ENCODE measurements at places on chromosomes 3 and 15. TPM values are rescaled to one million over a fixed set of nuclear protein-coding genes. Genes with fewer than 3 reads are reported as not detected.

GRCh38 chr3:69081583-69082262 is 1.6 kb upstream of the UBA3 start:
- H3K27ac ChIP-seq = peak overlapping the region; percentile 92
- no peaks in the 10 kb centered on the region for H3K27me3 ChIP-seq
- no peak for DNase-seq
- no peak overlapping the region for H3K4me3 ChIP-seq

TM4SF1 gene
- total RNA-seq = 195 TPM

LRRN1 gene
- 7.8 TPM for total RNA-seq

GRCh38 chr3:106206146-106206545 is 337.3 kb upstream of the CBLB start:
- H3K36me3 ChIP-seq = no peaks in the 10 kb centered on the region
- H3K27me3 ChIP-seq = no peaks in the 10 kb centered on the region
- H3K27ac ChIP-seq = no peak overlapping the region

DNA sequence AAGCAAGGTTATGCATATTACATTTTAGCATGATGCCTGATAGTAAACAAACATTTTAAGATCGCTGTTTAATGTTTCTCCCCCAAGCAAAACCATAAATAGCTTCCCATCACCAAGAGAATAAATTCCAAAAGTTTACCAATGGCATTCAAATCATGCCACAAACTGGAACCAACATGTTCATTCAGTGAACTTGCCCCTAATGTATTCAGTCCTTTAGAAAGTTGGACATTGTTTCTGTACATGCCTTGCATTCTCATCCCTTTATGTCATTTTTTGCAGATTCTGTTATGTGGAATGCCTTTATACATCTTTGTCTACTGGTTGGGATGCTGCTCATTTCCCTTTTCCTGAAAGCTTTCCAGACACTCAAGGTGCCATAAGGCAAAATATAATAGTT is 105.5 kb downstream of the PYDC2 start:
- no peaks in the 10 kb centered on the region for H3K27me3 ChIP-seq
- no peak overlapping the region for H3K4me3 ChIP-seq
- no peaks in the 10 kb centered on the region for H3K4me1 ChIP-seq
- no peak for DNase-seq

DNA sequence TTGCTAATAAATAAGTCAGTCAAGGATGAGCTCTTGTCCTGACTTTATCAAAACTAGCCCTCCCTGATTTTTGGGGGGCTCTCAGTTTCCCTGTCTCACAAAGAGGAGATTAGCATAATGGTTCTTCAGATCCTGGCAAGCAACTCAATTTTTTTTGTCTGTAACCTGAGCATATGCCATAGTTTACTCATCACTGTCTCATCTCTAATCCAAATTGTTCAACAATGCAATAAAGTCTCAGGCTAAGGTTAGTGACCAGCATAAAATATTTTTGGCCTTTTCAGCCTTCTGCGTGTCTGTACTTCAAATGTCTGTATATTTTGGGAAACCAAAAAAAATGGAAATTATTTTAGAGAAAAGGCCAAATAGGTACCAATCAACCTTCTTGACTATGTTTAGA is 465.6 kb upstream of the TPRG1 start:
- no peak for DNase-seq
- no peaks in the 10 kb centered on the region for H3K4me1 ChIP-seq
- H3K4me3 ChIP-seq = no peak overlapping the region
- no peaks in the 10 kb centered on the region for H3K27me3 ChIP-seq
- no peak overlapping the region for H3K27ac ChIP-seq

DNA sequence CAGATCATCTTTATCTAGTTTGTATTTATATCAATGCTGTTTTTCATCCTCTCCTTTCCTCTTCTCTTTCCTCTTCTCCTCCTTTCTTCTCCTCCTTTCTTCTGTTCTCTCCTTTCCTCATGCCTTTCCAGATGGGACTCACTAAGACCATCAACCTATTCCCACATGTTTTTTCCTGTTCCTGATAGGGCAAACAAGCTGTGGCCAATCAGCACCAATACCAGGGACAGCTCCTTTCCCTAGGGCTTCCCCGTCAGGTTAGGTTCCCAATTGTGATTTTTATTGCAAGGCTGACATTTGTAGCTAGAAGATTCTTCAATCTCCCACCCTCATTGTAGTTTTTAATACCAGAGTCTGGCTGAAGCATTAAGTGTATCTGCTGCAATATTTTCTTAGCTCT is 76.3 kb upstream of the COL8A1 start:
- H3K36me3 ChIP-seq = no peaks in the 10 kb centered on the region
- DNase-seq = no peak
- H3K4me1 ChIP-seq = no peaks in the 10 kb centered on the region
- no peak overlapping the region for H3K4me3 ChIP-seq

- DNase-seq = no peak
- H3K4me1 ChIP-seq = no peaks in the 10 kb centered on the region
- no peak overlapping the region for H3K27ac ChIP-seq
Measured at GRCh38 chr3:10454907-10455544, 50.4 kb downstream of the ATP2B2 start.

DNA sequence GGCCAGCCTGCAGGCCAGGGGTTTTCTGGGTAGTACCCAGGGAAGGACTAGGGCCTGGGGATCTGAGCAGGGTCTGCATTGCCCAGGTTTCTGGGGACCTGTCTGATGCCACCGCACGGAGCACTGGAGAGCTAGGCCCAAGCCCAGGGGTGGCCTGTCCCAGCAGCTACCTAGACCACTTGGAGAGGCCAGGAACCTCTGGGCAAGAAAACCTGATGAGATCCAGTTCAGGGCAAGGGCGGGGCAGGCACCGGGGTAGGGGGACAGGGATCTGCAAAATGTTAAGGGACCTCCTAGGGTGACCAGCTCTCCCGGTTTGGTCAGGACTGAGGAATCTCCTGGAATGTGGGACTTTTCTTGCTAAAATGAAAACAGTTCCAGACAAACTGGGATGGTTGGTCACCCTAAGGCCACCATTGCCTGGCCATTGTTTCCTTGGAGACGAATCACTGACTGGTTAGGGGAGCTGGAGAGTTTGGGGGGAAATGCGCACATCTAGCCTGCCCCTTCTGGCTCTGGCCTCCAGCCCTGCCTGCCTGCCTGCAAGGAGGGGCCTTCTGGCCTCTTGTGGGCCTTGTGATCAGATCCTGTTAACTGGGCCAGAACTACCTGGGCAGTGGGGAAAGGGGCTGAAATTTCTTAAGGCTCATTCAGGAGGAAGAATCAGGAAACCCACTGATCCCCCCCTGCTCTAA is 117.4 kb upstream of the TLE3 start:
- H3K27me3 ChIP-seq = no peaks in the 10 kb centered on the region
- no peaks in the 10 kb centered on the region for H3K36me3 ChIP-seq
- H3K4me3 ChIP-seq = no peak overlapping the region
- H3K4me1 ChIP-seq = peaks cover 31% of the 10 kb centered on the region
- DNase-seq = no peak

DNA sequence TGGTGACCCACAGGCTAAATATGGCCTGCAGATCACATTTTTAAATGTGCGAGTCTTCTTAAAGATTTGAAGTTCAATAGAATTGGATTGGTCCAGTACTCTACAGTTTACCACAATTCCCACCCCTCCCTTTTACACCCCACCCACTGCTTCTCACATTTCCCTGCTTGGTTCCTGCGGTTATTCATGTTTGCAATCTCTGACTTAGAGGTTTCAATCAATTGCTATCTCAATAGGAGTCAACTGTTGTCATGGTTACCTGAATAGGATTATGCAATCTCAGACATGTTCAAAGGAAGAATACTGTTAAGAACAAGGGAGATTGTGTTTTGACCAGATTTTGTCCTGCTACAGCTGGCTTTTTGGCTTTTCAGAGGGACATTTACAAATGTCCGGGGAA is 4.9 kb upstream of the C3orf49 start:
- DNase-seq = no peak
- no peaks in the 10 kb centered on the region for H3K4me1 ChIP-seq
- H3K36me3 ChIP-seq = no peaks in the 10 kb centered on the region
- H3K4me3 ChIP-seq = no peak overlapping the region
- H3K27ac ChIP-seq = no peak overlapping the region
- H3K27me3 ChIP-seq = no peaks in the 10 kb centered on the region

C2CD4A gene
- 0.30 TPM for total RNA-seq

GRCh38 chr15:29183071-29183831 is 86.4 kb downstream of the NSMCE3 start:
- H3K4me1 ChIP-seq = no peaks in the 10 kb centered on the region
- H3K27me3 ChIP-seq = no peaks in the 10 kb centered on the region
- H3K27ac ChIP-seq = no peak overlapping the region
- H3K36me3 ChIP-seq = no peaks in the 10 kb centered on the region
- DNase-seq = no peak

MST1R gene
- 1.0 TPM for total RNA-seq

Measured in tibial nerve (tissue), 4 donors.